ENCODE measurements at places on chromosomes 13 and 19.
A peak's percentile ranks its signal among the peaks of the same experiment; 100 is the strongest.

- DNase-seq = no peak
Measured at GRCh38 chr19:39816287-39817048, 17.5 kb downstream of the DYRK1B start.

GRCh38 chr19:44848036-44848811 lies 2.1 kb downstream of the NECTIN2 start:
- DNase-seq = no peak

GRCh38 chr13:106561551-106562170 lies 6.3 kb downstream of the ARGLU1 start:
- DNase-seq = peak; percentile 33

- no peak for DNase-seq
Measured at GRCh38 chr13:101775267-101775666, 322.8 kb downstream of the ITGBL1 start.

DNA sequence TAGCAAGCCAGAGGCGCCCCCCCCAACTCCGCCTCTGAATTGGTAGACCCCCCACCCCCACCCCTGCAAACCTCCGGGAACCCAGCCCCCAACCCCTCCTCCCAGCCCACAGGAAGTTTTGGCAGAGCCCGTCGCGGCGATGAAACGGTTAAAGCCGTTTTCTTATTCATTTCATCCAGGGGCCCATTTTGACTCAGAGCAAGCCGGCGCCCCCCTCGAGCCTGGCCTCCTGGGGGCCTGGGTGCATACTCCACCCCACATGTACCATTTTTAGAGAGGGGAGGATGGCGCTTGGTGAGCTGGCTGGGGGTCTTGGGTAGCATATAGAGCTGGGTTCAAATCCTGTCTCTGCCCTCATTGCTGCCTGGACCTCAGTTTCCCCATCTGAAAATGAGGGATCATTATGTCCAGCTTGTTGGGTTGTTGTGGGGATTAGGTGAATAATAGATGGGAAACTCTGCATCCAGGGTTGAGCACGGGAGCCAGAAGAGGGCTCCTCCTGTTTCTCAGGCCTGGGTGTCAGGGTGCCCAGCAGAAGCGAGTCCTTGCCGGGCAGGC lies 7.9 kb upstream of the JUNB start:
- no peak for DNase-seq

DNA sequence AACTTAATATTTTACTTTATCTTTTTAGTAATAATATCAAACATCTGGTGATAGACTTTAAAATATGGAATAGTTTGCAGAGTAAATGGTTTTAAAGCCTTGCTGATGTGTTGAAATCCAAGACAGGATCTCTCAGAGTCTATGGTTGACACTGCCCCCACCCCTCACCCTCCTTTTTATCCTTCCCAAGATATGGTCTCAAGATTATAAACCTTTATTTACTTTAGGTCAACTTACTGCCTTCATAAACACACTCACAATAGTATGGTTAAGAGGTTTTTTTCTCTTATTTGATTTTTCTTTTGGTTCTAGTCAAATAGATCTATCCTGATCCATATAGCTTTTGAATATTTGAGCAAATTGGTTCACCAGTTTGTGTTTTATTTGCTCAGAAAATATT lies 39.0 kb downstream of the PAN3 start:
- no peak for DNase-seq

DNA sequence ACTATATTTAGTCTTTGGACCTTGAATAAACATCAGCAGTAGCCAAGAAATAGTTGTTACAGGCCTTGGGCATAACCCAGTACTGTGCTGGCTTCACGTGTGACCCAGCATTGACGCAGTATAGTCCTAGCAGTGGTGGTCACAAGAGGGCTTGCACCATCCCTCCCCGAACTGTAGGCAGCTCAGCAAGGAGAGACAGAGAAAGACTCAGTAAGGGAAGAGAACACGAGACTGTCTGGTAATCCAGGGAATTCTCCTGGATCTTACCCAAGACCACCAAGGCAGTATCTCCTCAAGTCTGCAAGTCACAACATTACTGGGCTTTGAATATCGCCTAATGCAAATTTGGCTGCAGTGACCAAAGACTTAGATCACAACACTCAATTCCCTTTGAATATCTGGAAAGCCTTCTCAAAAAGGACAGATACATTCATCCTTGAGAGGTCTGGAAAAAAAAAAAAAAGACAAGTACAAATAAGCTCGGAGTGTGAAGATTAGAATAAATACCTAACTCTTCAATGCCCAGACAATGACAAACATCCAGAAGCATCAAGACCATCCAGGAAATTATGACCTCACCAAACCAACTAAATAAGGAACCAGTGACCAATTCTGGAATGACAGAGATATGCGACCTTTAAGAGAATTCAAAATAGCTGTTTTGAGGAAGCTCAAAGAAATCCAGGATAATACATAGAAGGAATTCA lies 39.7 kb downstream of the CAB39L start:
- no peak for DNase-seq

DNA sequence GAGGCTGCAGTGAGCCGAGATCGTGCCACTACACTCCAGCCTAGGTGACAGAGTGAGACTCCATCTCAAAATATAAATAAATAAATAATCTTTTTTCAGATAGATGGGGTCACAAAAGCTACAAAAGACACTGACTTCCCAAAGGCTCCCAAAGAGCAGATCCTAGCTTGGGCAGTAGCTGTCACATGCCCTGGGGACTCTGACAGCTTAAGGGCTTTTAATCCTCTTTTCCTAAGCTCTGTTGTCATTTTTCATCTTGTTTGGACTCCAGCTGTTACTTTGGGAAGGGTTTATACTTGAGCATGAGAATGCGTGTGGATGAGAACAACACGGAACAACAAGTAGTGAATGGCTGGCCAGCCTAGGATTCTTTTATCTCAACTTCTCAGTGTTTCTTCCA lies 231.7 kb downstream of the MZT1 start:
- no peak for DNase-seq

DNA sequence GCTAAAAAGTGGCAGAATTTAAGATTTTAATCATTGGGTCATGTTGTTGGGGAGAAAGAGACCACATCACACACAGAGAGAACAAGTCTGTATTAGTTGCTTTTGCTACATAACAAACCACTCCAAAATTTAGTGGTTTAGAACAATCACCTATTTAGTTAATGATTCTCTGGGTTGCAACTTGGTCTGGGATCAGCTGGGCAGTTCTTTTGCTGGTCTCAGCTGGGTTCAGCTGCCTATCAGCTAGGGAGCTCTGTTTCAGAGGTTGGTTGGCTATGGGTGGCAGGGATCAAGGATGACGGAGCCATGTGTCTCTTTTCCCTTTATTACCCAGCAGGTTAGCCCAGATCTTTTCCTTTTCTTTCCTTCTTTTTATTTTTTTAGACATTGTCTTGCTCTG lies 8.9 kb downstream of the PINLYP start:
- no peak for DNase-seq

DNA sequence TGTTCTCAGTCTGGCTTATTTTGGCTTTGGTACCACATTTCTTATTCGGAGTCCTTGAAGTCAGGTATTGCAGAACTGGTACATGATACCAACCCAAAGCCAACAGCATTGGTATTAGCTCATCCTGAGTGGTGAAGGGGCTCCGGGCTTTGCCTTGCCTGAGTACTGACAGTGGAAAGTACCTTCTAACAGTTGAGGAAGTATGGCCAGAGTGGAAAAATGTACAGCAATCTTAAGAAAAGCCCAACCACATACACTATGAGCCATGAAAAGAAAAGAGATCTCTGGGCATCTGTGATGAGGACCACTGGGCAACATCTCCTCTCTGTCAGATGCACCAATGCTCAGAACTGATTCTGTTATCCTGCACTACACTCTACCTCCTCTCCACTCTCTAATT lies 8.3 kb downstream of the LCP1 start:
- DNase-seq = no peak

DNA sequence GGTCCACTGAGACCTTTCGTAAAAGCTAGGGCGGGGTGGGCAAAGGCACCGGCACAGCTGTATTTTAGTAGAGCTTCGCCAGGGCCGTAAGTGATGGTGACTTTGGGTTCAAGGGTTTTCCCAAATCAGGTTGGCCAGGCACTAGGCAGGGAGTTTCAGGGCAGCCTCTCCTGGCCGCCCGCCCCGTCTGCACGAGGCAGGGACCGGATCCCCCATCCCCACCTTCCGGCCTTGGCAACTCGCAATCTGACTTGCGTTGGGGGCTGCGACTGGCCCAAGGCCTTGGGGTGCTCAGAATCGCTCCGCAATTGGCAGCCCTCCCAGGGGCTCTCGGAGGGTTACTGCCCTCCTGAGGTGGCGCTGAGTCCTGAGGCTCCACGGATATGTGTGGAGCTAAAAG lies 4.1 kb upstream of the ZIC5 start:
- no peak for DNase-seq

DNA sequence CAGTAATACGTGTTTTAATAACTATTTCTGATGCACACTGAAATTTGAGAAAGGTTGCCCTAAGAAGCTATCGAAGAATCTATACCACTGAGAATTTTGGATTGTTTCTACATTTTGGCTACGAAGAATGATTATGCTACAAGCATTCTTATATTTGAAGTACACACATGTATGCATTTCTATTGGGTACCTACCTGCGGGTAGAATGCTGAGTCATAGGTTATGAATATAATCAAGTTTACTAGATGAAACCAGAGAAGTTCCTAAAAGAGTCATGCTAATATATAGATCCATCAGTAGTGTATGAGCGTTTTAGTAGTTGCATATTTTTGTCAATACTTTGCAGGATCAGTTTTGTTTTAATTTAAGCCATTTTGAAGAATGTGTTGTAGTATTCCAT lies 62.0 kb upstream of the PCDH20 start:
- DNase-seq = no peak

- no peak for DNase-seq
Measured at GRCh38 chr19:38264486-38265212, at the start of gene SPINT2. SPINT2 (plus strand) TSS chr19:38264573; CDS start chr19:38264893, 320 bp downstream.

DNA sequence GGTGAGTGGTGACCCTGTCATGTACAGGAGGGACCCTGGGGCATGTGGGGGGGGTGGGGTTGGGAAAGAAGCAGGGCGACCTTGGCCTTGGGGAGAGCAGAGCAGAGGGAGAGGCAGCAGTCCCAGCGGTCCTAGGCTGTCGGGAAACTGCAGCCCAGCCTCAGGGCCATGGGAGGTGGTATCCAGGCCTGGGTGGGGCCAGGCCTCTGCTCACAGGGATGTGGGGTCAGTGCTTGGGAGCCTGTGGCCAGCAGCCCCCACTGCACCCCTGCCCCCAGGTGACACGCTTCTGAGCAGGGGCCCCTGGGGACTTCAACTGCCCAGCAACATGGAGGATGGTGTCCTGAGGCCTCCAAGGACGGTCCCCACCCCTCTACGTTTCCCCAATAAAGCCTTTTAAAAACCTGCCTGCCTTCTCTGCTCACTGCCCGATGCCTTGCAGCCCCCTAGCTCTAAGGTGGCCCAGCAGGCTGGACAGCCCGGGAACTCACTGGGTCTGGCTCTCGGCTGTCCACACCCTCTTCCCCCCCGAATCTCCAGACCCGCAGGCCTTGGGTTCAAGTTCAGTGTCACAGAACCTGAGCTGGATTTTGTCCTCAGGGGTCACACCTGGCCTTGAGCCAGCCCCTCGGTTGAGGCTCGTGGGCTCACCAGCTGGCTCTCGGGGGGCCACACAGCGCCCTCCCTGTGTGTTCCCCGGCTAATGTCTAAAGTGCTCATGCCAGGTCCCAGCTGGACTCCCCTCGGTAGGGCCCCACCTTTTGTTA lies 6.9 kb downstream of the PNKP start:
- DNase-seq = no peak

DNA sequence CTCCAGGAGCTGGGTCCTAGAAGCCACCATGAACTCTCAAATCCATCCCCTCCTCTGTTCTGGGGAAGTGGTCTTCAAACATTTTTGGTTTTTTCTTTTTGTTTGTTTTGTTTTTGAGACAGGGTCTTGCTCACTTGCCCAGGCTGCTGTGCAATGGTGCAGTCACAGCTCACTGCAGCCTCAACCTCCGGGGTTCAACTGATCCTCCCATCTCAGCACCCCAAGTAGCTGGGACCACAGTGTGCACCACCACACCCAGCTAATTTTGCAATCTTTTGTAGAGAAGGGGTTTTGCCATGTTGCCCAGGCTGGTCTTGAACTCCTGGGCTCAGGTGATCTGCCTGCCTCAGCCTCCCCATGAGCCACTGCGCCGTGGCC lies 7.0 kb downstream of the BLVRB start:
- DNase-seq = no peak

DNA sequence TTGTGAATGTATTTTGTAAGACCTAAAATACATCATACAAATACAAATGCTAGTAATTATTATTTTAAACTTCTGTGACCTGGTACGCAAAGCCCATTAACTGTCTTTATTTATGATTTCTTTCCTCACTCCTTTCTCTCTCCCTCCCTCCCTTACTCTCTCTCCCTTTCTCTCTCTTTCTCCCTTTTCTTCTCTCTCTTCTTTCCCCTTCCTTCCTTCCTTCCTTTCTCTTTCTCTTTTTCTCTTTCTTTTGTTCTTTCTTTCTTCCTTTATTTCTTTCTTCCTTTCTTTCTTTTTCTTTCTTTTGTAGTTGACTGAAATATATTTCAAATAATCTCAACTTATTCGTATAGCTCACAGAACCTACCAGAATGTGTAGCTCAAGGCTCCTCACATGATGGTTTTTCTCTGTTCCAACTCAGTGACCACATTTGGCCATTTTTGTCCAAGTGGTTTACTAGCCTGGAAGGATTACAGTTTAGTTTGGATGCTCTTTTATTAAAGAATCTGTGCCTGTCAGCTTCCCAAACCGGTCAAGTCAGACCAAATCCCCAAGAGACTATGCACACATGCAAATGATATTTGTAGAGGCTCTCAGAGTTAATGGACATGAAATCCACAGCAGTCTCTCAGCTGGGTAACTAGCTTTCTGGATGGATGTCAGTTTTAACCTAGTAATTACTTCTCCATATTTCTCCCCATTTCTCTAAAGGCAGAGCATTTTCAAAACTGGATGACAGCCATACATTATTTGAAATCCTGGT lies 71.7 kb downstream of the POSTN start:
- DNase-seq = no peak

- DNase-seq = no peak
Measured at GRCh38 chr19:30743011-30743410, 370.8 kb downstream of the ZNF536 start.

DNA sequence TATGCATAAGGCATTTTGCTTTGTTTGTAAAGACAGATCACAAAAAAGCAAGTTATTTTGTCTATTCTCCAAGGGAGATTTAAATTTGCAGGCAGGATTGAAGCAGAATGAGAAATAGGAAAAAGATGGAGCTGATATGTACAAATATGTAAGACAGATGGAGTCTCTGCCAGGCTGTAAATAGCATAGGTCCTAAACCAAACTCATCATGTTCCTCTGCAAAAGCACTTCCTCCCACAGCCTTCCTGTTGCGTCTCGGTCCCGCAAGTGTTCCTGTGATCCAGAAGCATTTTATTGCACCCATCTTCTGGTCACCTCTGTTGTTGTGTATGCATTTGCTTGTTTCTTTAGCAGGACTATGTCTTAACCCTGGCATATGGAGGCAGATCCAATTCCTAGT lies 95.7 kb upstream of the CLDN10 start:
- no peak for DNase-seq

- no peak for DNase-seq
Measured at GRCh38 chr13:100106005-100106404, 17.1 kb downstream of the PCCA start.

DNA sequence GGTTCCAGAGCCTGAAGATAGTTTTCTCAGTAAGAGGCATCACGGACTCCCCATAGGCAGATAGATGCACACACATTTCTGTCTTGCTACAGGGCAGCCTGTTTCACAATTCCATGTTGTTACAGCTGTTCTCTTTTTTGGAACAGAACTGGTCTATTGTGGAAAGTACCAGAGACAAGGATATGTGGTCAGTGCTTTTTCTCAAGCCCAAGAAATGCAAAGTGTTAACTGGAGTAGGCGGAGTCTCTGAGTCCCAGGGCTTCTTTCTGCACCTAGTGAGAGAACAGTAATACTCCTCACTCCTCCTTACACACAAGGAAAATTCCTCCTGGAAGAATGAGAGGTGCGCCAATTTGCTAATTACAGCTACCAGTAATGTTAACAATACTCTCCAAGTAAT lies 141.6 kb upstream of the ARGLU1 start:
- no peak for DNase-seq
